Nucleus accumbens (tissue), 56 donors: ENCODE measurements at places on chromosomes 6 and 20.

DNA sequence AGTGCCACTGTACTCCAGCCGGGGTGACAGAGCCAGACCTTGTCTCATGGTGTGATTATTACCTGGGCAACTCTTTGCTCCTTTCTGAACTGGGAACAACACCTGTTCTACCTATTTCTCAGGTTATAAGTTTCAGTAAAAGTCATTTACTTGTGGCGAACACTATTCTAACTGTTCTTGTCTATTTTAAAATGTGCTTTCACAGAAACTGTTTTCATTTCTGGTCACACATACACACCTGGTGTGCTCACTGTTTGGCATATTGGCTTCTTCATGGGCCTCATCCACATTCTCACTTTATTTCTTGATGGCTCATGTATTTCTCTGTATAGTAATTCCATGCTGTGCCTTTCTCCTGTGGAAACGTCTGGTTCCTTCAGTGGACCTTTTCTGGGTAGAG is 30.5 kb upstream of the XRN2 start:
- no peak for DNase-seq

DNA sequence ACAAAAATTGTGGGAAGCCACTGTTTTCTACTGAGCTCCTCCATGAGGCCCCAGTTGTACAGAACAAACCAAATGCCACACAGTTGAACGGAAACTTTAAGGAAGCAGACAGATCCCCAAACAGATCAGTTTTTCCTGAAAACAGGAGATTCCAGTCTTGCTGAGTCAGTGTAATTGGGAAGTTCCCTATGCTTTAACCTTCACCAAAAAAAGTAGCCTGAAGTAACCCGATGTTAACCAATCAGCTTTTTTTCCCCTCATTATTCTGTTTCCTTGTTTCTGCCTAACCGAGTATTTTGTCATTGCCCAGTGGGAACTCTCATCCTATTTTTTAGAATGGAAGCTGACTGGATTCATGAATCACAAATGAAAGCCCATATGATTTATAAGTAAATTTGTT is 36.7 kb downstream of the MARCKS start:
- no peak for DNase-seq

- DNase-seq: no peak
Measured at GRCh38 chr20:25274481-25274880, 26.6 kb downstream of the PYGB start.

DNA sequence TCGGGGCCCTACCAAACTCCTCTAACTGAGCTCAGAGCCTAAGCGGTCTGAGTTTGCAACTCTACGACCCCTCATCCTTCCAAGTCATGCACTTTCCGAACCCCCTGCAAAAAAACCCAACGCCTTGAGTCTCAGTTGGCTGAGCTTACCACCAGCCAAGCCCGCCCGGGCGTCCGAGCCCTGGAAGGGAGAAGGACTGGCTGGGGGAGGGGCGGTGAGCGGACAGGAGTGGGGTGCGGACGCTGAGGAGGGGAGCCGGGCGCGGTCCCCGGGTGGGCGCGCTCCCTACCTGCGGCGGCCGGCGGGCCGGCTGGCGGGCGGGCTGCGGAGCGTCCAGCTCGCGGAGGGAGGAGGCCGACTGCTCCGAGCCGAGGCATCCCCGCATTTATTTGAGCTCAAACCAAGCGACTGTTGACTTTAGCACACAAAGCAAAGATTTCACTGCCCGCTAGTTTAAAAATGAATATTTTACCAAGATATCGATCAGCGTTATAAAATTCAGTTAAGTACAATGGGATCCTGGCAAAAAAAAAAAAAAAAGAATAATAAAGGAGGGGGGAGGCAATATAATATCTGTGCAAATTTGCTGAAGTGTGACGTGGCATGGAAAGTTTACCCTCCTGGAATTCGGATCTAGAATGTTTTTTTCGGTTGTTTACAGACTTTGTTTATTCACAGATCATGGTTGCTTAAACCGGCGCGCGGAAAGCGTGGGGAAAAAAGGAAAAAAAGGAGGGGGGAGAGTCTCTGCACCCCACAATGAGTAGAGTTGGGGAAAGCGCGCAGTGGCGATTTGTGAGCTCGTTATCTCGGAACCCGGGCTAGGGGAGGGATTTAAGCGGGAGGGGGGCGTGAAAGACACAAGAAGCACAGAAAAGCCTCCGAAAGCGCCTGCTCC is 5.9 kb downstream of the FOXA2 start:
- no peak for DNase-seq

GRCh38 chr6:90411292-90411781 is 114.7 kb upstream of the BACH2 start:
- DNase-seq: no peak

DNA sequence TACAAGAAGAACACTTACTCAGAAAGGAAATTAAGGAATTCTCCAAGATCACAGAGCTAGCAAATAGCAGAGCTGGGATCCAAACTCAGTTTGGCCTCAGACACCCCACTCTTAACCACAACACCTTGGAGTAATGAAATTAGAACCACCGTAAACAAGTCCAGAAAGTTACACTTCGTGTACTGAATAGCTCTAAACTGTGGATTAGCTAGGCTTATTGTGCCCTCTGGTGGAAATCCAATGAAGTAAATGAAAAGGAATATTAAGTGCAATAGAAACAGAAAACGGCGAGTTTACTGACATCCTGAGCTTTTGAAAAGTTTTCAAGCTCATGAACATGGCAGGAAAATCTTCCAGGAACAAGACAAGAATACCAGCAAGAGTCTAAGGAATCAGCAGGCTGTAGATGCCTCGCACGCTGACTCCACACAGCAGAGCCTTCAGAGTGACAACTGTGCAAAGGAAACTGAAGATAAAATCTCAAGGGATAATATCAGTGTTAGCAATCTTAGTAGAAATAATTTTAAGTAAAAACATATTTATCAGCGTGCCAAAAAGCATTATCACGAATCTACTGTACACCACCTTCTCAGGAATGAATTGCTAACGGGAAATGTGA is 34.6 kb downstream of the FBXO5 start:
- no peak for DNase-seq

GRCh38 chr6:31070711-31071197 is 41.6 kb downstream of the C6orf15 start:
- DNase-seq: peak; percentile 72

DNA sequence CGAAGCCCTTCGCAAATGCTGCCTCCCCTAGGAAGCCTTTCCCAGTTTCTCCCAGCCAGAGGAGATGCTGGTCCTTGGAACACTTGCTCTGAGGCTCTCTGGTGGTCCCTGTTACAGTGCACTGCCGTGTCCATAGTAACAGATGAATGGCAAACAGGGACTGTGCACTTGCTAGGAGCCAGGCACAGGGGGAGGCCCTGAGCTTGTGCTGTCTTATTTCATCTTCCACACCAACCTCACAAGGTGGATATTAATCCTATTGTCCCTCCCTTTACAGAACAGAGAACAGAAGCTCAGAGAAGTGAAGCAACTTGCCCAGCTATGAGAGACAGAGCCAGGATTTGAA is 19.0 kb downstream of the SRC start:
- no peak for DNase-seq

DNA sequence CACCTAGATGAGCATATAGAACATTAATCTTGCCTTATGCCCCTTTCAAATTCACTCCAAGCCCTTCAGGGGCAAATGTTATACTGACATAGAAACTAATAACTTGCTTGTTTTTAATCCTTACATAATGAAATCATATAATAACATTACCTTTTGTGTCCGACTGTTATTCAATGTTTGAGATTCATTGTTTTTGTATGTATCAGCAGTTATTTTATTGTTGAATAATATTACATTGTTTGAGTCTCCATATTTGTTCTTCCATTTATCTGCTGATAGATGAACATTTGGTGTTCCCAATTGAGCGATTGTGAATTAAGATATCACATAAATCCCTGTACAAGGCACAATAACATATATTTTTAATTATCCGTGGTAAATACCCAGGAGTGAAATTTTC is 6.0 kb downstream of the SEMG1 start:
- DNase-seq: no peak

DNA sequence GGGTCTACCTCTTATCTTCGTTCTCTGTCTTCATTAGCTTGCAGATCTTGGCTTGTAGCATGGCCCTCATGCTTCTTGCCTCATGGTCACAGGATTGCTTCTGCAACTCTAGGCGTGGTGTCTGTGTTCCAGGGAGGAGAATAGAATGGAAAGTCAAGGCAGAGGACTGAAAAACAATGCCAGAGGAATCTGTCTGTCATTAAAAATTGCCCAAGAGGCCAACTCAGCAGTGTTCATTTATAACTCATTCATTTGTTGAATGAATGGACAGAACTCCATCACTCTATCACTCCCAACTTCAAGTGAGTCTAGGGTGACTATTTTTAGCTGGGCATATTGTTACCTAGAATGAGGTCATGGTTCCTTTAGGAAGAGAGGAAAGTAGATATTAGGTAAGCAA is 179.6 kb downstream of the UST start:
- no peak for DNase-seq

DNA sequence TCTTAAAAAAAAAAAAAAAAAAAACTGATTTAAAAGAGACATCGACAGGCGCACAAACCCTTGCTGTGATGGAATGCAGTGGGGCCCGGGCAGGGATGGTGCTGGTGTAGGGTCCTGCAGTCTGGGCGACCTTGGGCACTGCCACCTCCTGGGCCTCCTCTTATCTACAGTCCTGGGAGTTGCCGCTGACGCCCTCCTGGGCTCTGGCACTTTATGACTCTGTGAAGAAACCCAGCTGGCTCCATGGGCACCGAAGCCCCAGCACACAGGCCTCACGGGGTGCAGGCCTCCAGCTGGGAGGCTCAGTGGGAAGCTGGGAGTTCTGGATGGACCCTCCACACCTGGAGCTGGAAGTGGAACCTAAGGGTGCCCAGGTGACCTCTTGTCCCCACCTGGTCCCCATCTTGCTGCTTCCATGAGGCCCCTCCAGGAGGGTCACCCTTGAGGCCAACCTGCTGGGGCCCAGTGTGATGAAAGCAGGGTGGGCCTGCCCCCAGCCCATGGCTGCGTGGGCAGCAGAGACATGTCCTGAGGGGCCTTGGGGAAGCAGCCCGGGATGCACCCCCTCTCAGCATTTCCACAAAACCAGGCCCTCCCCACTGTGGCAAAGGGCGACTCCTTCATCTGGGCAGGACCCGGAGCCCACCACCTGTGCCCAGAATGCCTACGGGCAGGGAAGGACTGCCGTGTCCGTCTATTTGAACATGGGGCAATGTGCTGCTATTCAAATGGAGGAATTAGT is 104.9 kb downstream of the ASXL1 start:
- peak; percentile 36 for DNase-seq

DNA sequence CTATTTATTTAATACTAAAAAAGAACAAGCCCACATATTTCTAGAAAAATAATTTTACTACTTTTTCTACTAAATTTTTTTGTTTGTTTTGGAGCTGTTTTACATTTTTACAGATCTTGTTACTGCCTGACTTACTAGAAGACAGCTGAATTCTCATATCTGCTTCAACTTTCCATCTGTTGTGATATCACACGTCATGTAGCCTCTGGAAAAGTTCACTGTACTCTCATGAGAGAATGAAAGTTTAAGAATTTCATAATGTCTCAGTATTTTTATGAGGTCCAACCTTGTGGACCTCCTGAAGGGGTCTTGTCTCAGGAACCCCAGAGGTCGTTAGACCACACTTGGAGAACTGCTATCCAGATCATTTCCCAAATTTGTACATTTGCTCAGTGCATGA is 81.7 kb upstream of the MTHFD1L start:
- no peak for DNase-seq

GRCh38 chr6:168887621-168888020 is 366.0 kb downstream of the THBS2 start:
- DNase-seq: no peak

- DNase-seq: no peak
Measured at GRCh38 chr6:34195726-34196115, 41.0 kb upstream of the HMGA1 start.

GRCh38 chr6:81940451-81940985 is 188.0 kb upstream of the TENT5A start:
- DNase-seq: no peak

GRCh38 chr6:41021832-41022231 is 17.2 kb downstream of the UNC5CL start:
- no peak for DNase-seq

DNA sequence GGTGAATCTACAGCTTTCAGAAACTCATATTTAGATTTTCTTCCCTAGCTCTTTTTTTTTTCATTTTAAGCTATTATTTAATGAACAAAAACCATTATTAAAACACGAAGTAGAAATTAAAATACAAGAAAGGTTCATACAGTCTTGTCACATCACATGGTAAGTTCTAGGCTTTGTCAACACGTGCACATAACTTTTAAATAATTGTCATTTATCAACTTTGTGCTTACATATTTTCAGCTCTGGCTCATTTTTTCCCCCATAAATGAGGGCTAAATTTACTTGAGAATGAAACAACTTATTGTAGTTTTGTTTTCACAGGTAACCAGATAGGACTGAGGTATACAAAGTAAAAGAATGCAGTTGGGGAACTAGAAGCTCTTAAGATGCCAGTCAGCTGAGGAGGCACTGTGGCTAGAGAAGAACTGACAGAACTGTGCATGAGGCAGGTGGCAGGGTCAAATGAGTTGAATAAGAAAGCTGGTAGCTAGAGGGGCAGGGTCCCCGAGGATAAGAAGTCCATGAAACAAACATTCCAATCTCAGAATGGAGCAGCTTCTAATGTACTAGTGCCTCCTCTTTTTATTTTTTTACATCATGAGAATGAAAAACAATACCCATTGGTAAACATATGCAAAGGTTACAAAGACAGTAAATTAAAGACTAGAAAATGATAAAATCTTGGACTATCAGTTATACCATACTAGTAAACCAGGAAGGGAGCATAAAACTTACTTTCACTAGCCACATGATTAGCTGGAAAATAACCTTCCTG is 141.5 kb downstream of the MYB start:
- DNase-seq: no peak

- no peak for DNase-seq
Measured at GRCh38 chr6:78059171-78059570, 406.3 kb downstream of the MEI4 start.

GRCh38 chr6:49541210-49541724 is 9.2 kb upstream of the C6orf141 start:
- DNase-seq: no peak

- DNase-seq: no peak
Measured at GRCh38 chr6:139395891-139396301, 21.4 kb upstream of the CITED2 start.
